ENCODE measurements at places on chromosomes 11 and 22.
A peak's percentile ranks its signal among the peaks of the same experiment; 100 is the strongest.

DNA sequence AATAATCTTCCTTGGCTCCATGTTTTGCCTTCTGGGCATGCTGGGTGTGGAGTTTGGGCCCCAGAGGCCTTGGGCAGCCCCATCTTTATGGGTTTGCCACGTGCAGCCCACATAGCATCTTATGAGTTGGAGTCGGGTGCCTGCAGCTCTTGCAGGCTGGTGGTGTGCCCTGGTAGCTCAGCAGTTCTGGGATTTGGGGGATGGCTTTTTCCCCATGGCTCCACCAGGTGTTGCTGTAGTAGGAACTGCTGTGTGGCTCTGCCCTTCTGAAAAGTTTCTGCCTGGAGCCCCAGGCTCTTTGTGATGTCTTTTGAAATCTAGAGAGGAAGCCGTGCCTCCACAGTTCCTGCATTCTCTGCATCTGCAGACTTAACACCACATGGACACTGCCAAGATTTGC, 16.8 kb downstream of the EED start:
- no peak for DNase-seq

GRCh38 chr11:9718147-9718546, 54.3 kb downstream of the SWAP70 start:
- DNase-seq, result no peak

GRCh38 chr11:587546-587945, 11.3 kb downstream of the PHRF1 start:
- DNase-seq, result no peak

GRCh38 chr11:85735876-85736460, 50.0 kb upstream of the CCDC89 start:
- peak; percentile 17 for DNase-seq

GRCh38 chr11:9941991-9942390, 278.1 kb downstream of the SWAP70 start:
- DNase-seq, result no peak

DNA sequence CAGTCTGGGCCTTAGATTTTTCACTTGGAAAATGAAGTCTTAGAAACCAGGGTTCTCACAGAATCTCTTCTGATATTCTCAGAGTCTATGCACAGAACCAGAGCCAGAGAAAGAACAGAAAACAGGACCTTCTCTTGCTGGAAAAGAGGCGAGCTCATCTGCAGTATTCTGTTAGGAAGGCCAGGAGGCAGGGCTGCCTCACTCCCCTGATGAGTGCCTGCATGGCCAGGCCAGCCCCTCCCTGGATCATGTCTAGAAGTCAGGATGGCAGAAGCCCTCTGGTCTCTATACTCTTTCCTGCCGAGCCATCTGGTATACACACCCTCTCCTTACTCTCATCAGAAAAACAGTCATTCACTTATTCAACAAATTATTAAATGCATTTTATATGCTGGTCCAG, 723 bp downstream of the OR51M1 start:
- DNase-seq, result no peak

DNA sequence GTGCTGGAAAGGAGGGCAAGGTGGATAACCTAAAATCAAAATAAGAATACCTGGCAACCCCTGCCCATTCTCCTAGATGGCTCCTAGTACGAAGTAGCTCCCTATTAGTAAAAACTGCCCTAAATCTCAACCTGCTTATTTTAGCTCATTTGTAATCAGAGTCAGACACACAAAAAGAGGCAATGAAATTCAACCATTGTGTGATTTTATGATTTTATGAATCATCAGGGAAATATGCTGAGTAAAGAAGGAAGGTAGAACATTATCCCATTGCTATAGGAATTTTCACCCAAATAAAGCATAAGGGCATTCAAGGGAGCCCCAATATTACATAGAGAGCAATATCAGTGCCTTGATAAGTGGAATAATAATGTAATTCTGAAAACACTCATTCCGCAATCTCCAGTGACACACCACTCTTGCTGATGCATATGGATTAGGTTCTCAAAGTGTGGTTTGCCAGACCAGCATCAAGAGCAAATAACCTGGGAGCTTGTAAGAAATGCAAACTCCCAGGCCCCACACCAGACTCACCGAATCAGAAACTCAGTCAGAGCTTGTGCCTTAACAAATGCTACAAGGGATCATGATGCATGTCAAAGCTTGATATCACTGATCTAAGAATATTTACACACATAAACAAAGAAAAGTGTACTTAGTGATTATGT, 789.6 kb downstream of the DLG2 start:
- no peak for DNase-seq

- no peak for DNase-seq
Observed at GRCh38 chr11:31301549-31302510, 67.7 kb downstream of the DCDC1 start.

DNA sequence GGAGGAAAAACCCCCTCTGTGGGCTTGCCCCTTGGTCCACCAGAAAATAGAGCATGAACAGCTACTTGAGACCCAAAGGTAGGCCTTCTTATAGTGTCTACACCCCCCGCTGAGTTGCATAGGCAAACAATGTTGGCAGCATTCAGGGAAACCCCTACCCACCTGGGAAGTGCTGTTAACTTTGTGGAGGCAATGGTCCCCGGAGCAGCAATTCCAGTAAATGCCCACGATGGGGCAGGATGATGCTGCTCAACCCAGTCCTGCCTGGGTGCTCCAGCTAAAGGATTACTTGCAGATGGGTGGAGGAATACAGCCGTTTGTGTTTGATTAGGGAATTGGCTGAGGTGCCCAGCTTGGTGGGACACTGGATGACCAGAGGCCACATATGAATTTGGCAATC, 381.3 kb upstream of the ANO5 start:
- DNase-seq, result peak; percentile 17

DNA sequence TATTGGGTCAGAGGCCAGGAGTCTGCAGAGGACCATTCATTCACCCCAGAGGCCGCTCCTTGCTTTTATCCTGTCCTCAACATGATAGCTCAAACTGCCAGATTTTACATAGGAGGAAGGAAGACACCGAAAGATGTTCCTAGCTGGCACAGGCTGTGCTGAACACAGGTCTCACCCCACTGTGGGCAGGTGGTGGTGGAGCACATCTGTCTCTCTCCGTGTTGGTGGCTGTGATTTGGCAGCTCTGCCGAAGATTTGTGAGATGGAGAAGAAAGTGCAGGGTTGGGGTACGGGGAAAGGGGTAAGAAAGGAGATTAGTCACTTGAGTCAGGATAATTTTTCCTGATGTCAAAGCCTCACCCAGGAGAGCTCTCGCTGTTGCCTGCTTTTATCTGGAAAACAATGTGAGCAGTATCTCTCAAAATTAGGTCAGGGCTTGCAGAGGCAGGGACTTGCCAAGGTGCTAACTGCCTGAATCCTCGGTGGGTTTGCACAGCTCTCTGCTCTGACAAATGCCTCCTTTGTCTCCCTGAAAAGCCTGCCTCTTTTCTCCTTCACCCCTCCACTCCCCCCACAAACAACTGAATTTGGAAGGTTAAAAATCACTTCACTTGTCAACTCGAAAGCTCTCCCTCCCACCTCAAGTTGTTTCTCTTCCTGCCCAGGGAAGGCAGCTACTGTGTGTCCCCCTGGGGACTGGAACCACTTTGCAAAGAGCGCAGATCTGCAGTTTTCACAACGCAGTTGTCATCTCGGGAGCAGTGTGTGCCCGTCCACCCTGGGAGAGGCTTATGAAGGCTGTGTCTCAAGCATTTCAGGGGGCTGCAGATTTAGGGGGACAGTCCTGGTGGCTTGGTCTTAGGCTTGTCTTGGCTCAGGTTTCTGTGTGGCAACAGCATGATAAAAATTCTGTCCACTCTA, 299.7 kb downstream of the ST3GAL4 start:
- DNase-seq, result no peak

DNA sequence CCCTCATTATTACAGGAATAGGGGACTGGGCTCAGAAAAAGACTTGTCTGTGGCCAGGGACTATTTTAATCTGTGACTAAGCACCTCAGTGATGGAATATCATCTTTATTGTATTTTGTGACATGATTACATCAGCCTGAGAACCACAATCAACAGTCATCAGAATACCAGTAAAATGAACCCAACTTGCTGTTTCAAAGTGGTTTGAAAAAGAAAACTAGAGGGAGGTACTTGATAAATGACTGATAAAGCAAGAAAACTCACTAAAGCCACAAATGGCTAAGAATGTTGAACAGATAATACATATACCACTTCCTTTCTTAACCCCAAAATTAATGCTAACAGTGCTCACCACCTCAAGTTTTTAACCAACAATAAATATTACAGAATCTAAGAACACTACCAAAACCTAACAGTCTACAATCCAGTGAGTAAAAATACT, 155.7 kb downstream of the ATG16L2 start:
- DNase-seq, result peak; percentile 88

DNA sequence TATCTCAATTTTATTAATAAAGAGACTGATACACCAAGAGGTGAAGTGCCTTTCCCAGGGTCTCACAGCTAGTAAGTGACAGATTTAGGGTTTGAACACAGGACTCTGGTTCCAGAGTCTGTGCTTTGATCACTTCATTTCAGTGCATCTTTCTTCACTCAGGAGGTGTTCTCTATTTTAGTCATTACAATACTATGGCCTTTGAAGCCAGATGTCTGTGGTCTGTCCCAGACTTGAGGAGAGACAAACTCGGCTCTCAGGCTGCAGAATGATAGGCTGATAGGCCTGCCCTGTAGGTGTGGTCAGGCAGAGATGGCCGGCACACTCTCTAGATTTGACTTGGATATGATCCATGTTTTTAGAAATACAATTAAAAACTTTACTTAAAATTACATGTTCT, 478.5 kb upstream of the CCDC90B start:
- no peak for DNase-seq

- DNase-seq, result no peak
Observed at GRCh38 chr11:114073007-114073827, 13.7 kb downstream of the ZBTB16 start.

DNA sequence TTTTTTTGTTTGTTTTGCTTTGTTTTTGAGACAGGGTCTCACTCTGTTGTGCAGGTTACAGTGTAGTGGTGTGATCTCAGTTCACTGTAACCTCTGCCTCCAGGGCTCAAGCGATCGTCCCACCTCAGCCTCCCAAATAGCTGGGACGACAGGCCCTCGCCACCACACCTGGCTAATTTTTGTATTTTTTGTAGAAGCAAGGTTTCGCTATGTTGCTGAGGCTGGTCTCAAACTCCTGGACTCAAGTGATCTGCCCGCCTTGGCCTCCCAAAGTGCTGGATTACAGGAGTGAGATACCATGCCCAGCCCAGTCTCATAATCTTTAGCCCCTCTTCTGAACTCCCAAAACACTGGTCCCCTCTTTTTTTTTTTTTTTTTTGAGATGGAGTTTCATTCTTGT, 50.6 kb downstream of the KCNJ4 start:
- no peak for DNase-seq

DNA sequence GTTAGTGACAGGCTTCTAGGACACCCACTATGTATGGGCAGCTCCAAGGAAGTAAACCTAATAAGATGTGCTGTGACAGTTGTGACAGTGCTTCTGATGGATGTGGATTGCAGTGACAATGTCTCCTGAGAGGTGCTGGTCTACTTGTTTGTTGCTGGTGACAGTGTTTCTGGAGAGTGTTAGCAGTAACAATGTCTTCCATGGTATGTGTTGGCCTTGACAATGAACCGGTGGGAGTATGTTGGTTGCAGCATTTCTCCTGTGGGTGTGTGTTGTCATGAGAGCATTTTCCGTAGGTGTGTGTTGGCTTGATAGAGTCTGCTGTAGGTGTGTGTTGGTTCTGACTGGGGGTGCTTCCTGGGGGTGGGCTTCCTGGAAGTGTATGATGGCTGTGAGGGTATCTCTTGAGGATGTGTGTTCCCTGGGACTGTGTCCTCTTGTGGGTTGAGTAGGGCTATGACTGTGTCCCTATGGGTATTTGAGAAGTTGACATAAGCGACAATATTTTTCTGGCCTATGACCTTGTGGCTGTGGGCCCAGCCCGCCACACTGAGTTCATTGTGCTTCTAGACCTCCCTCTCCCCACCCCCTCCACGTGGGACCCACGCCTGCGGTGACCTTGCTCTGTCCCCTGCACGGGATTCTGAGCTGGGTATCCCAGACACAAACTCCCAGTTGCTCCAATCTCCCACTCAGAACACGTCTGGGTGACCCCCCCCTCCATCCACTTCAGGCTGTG, 1.2 kb downstream of the DCHS1 start:
- DNase-seq, result no peak

DNA sequence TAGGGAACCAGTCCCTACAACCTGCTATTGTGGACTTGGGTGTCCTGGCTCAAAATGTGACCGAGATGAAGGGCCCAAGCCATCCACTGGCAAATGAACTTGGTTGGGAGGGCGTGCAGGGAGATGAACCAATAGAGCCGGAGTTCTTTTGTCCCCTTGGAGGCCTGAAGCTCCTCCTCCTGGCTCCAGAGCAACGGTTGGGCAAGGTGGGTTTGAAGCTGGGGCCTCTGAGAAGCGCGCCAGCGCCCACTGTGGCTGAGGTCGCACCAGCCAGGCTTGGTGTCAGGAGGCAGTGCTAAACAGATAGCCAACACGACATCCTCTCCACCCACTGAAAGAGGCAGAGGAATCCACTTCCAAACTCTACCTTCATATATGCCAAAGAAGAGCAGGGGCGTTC, 36.0 kb upstream of the PACSIN2 start:
- DNase-seq, result no peak

DNA sequence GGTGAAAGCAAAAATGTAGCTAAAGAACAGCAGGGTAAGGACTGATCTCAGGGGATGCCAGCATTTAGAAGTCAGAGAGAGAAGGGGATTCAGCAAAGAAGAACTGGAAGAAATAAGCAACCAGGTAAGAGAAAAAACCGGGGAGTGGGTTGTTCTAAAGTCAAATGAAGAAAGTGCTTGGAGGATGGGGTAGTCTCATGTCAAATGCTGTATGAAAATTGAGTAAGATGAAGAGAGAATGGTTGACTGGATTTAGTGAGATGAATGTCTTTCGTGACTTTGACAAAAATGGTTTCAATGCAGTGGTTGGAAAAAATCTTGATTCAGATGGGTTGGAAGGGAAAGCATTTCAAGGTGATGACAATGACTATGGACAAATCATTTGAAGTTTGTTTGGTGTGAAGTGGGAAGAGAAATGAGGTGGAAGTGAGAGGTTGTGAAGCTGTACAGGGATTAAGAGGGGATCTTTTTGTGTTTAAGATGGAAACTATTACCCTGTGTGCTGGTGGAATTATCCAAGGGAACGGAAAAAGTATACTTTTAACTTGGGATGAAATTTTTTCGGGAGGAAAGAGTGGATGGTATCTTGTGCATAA, 484.0 kb downstream of the ETS1 start:
- no peak for DNase-seq

DNA sequence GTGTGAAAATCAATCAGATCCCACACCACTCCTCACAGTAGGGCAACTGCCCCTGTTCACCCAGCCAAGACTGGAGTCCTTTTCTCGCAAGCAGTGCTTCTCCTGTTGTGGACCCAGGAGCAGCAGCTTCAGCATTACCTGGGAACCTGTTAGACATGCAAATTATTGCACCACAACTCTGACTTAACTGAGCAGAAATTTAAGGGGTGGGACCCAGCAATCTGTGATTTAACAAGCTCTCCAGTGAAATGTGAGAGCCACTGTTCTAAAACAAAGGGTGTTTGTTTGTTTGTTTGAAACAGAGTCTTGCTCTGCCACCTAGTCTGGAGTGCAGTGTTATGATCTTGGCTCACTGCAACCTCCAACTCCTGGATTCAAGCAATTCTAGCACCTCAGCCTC, 591.4 kb downstream of the SOX6 start:
- DNase-seq, result no peak

Data from cardiac fibroblast (primary cell).